ENCODE measurements at places on chromosomes 16 and 17. TPM values are rescaled to one million over a fixed set of nuclear protein-coding genes. Genes with fewer than 3 reads are reported as not detected.

Gene AATK
- total RNA-seq = 0.89 TPM

Gene SRL
- total RNA-seq = not detected

Gene DHRS11
- total RNA-seq = 10.6 TPM

Gene VTN
- total RNA-seq = 0.13 TPM

Gene RTN4RL1
- total RNA-seq = not detected

Gene KRTAP9-4
- total RNA-seq = not detected

Gene RAC3
- total RNA-seq = 82.3 TPM

Data from mesangial cell (primary cell).